Vagina (tissue), 2 donors: ENCODE measurements at places on chromosomes 13 and 19.

DNA sequence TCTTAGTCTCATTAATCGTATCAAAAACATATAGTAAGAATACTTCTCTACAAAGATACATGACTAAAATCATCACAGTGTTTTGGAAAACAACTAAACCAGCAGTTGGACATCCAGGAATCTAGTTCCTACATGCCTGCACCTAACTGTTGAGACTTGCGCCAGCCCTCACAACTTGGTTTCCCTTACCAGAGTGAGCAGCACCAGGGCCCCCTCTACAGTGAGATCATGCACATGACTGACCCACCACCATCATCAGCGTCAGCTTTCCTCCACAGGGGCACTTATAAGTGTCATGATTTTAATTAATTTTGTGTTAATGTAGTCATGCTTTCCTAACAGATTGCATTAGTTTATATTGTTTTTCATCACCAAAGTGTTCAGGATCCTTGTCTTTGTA, 1322.0 kb downstream of the EFNB2 start:
- DNase-seq: no peak

- DNase-seq: no peak
Measured at GRCh38 chr19:42553292-42554045, 25.2 kb upstream of the CEACAM1 start.

DNA sequence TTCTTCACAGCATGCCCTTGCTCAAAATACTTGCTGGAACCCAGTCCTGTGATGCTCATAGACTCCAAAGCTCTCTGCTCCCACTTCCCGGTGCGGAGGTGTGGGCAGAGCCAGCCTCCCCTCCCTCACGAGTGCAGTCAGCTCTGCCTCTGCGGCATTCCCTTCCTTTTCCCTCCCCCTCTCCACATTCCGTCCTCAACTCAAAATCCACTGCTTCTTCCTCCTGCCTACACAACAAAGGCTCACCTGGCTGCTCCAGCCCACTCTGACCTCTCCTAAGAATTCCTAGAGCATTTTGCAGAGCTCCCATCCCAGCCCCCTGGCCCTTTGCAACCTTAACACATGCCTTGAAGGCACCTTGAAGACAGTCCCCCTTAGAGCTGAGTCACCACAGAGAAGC, 527.9 kb downstream of the MYO16 start:
- DNase-seq: no peak

- DNase-seq: no peak
Measured at GRCh38 chr13:97259410-97259797, 37.3 kb downstream of the MBNL2 start.

DNA sequence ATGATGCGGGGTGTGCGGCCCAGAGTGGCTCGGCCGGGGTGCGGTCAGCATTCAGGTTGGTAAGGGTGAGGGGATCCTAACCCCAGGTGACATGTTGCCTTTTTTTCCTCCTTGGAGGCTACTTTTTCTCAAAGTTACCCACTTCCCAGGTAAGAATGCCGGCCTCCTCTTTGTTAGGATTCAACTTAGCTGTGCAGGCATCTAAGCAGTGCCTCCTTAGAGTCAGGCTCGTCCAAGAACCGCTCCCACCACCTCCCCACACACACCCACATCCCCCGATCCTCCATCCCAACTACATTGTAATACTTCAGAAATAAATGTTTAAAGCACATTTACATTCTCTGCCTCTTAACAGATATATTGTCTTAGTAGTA, 733 bp upstream of the ENOX1 start:
- DNase-seq: no peak

DNA sequence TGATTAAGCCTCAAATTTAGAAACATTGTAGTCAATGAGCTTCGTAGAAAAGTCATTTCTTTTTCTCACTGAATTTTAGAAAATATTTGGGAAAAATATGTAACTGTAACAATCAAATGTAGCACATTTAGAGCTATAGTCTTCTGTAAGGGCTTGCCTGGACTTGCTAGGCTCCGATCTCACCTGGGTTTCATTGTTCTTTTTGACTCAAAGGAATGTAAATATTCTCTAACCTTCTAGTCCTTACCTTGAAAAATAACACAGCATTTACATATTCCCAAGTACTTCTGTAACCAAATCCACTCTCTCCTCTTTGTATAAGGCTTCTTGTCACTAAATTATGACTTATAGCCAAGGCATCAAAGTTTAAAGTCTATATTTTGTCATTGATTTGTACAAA, 2.9 kb upstream of the UFM1 start:
- no peak for DNase-seq

- no peak for DNase-seq
Measured at GRCh38 chr13:57624565-57625435, 6.7 kb upstream of the PCDH17 start.

DNA sequence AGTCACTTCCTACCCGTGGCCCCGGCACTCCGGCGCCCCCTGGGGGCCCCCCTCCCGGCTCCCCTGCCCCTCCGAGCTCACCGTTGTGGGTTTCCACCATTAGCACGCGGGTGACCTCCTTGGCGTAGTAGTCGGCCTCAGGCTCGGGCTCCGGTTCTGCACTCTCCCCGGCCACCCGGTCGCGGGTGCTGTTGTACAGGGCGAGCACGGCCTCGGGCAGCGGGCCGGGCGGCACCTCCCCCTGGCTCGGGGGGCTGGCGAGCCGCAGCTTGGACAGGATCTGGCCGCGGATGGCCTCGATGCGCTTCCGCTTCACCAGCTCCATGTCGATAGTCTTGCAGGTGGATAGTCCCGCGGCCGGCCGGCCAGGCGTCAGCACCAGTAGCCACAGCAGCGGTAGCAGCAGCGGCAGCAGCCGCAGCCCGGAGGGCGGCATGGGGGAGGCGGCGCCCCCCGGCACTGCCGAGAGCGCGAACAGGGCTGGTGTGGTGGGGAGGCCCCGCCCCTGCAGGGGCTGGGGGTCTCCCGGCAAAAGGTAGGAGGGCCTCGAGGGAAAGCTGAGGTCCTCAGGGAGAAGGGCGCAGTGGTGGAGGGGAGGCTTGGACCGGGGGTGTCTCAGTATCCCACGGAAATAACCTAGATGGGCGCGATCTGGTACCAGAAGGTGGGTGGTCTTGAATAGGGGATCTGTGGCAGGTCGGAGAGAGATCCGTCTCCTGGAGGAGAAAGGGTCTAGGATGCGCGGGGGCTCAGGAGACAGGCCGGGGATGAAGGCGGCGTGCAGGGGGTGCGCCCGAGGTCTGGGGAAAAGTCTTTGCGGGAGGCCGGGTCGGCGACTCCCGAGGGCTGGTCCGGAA, 885 bp downstream of the TGFB1 start:
- DNase-seq: no peak

DNA sequence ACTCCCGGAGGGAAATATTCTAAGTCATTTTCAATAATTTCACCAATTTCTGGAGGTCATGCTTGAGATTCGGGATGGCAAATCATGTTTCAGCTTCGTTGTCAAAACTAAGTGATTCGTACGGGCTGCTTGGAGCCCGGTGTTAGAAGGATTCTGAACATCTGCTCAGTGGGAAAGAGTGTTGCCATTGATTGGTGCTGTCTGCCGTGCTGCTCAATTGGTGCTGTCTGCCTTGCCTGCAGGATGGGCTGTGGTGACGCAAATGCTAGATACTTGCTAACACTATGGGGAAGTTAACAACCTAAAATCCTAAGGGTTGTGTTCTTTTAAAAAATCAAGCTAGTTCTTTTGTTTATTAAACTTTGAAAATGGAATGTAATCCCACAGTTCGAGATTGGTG, 17.3 kb upstream of the CACNG8 start:
- DNase-seq: no peak

GRCh38 chr13:85108356-85108755, 690.9 kb downstream of the SLITRK6 start:
- peak; percentile 84 for DNase-seq

DNA sequence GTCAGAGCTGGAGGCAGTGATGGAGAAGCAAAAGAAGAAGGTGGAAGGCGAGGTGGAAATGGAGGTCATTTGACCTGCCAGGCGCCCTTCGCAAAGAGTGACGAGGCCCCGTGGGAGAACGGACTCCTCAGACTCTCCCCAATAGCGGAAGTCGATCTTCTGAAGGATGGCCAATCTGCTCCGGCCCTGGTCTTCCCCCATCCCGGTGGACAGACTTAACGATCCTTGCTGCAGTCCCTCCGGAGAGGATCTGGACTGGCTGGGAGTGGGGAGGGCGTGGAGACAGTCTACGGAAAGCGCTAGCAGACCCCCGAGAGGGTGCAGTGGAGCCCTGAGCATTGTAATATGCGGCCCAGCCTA, 11.9 kb downstream of the EPS8L1 start:
- DNase-seq: no peak

GRCh38 chr13:45194081-45194939, 6.5 kb downstream of the KCTD4 start:
- no peak for DNase-seq

DNA sequence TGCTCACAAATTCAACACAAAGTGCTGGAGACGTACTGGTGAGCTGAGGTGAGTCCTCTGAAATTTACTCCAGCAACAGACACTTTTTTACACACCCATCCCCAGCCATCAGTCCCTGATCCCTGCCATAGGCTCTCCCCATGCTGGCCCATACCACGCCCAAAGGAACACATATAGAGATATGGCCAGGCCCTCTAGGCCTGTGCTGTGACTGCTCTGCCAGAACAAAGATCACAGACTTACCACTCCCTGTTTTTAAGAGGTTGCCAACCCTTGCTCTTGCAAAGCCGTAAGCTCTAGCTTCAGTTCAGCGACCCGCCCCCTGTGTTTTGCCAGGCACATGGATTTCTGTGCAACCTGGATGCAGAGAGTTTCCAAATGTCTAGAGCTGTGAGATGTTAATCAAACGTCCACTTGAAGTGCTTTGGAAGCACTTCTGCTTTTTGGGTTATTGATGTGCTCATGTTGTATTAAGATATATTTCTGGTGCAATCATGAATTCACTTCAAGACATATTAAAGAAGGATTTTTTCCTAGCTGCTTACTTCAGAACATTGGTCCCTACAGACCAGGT, 59.7 kb downstream of the DLEU7 start:
- DNase-seq: no peak

DNA sequence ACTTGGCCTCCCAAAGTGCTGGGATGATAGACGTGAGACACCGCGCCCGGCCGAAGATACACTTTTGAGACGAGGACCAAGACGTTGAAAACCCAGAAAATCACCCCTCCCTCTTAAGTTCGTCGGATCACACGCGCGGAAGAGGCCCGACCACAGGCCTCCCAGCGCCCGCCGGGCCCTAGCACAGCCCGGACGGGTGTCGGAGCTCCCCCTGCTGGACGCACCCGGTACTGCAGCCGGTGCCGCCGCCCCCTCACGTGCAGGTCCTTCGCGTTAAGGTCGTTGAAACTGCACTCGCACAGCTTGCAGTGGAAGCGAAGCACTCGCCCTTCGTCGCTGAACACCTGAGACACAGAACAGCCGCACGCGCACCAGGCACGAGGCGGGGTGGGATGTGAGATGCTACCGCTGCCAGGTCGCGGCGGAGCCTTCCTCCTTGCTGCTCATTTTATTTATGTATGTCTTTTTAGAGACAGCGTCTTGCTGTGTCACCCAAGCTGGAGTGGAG, 35.7 kb upstream of the MATK start:
- no peak for DNase-seq

- no peak for DNase-seq
Measured at GRCh38 chr19:9793071-9793591, 24.6 kb upstream of the ZNF846 start.
